Immature natural killer cell (primary cell): ENCODE measurements at places on chromosomes 7 and 10. TPM values are rescaled to one million over a fixed set of nuclear protein-coding genes. Genes with fewer than 3 reads are reported as not detected.

SEMA4G gene
- not detected for polyA plus RNA-seq

MYH16 gene
- not detected for polyA plus RNA-seq

GAD2 gene
- polyA plus RNA-seq, result not detected

FAM25A gene
- not detected for polyA plus RNA-seq

PTF1A gene
- not detected for polyA plus RNA-seq

MEST gene
- polyA plus RNA-seq, result 3.0 TPM

CYP26C1 gene
- 1.3 TPM for polyA plus RNA-seq

SUFU gene
- 2.1 TPM for polyA plus RNA-seq

CDHR1 gene
- polyA plus RNA-seq, result 5.9 TPM

RNF148 gene
- not detected for polyA plus RNA-seq

PPP1R3C gene
- not detected for polyA plus RNA-seq

ZNF138 gene
- 6.3 TPM for polyA plus RNA-seq

TRIM73 gene
- polyA plus RNA-seq, result 0.69 TPM

GRID1 gene
- polyA plus RNA-seq, result not detected

PDK4 gene
- polyA plus RNA-seq, result 2.5 TPM

INTS15 gene
- polyA plus RNA-seq, result 30.8 TPM

KLLN gene
- polyA plus RNA-seq, result not detected

RHEB gene
- polyA plus RNA-seq, result 61.2 TPM

NEUROG3 gene
- not detected for polyA plus RNA-seq

CTAGE4 gene
- not detected for polyA plus RNA-seq
